ENCODE measurements at places on chromosomes 4 and X.
A peak's percentile ranks its signal among the peaks of the same experiment; 100 is the strongest.

- no peak for DNase-seq
These were observed 3.8 kb downstream of the TET2 start for GRCh38 chr4:105150503-105150902.

DNA sequence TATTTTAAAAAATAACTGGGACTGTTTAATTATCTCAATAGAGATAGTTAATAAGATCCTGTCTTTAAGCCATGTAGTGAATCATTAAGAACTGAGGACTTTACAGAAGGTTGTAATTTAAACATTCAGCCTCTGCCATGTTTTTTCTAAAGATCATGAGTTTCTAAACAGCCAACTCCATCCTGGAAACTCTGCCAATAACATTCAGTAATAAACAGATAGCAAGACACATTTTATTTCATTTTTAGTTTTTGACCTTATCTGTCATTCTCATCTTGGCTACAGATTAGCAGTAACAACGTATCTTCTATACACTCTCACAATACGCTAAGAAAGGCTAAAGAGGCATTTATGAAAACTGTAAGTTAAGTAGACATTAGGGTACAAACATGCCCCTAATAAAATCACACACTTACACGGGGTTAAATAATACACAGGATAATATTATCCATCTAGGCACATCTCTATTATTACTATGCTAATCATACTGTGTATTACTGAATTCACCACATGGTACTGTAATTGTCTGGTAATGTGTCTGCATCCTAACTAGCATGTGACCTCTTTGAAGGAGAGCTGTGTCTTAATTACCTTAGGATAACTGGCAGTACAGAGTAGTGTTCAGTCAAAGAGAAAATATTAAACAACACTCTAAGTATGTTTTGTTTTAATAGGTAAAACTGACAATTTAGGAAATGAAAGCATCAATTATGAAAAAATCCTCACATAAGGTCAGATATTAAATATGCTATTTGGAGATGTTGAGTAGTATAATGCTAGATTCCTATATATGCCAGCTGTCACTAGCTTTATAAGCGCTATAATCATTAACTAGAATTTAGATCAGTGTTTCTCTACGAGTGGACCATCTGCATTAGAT lies 122.4 kb upstream of the NAP1L5 start:
- DNase-seq = no peak

- no peak for DNase-seq
These were observed 21.3 kb downstream of the DMD start for GRCh38 chrX:33190016-33190415.

GRCh38 chr4:189232274-189232673 lies 708.4 kb upstream of the FRG1 start:
- no peak for DNase-seq

- DNase-seq = no peak
These were observed 26.8 kb downstream of the CRMP1 start for GRCh38 chr4:5865896-5866599.

DNA sequence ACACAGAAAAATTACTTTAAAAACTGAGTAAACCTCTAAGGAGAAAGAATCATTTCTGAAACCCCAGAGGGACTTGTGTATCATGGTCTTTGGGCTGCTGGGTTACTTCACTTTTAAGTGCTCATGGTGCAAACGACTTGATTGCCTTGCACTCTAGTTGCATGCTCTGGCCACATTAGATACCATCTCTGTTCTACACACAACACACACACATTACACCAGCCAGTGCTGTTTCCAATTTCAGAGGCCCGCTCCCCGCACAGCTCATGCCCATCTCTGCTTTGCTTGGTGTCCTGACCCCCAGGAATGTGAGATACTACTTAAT lies 2.1 kb downstream of the PPP3CA start:
- DNase-seq = no peak

DNA sequence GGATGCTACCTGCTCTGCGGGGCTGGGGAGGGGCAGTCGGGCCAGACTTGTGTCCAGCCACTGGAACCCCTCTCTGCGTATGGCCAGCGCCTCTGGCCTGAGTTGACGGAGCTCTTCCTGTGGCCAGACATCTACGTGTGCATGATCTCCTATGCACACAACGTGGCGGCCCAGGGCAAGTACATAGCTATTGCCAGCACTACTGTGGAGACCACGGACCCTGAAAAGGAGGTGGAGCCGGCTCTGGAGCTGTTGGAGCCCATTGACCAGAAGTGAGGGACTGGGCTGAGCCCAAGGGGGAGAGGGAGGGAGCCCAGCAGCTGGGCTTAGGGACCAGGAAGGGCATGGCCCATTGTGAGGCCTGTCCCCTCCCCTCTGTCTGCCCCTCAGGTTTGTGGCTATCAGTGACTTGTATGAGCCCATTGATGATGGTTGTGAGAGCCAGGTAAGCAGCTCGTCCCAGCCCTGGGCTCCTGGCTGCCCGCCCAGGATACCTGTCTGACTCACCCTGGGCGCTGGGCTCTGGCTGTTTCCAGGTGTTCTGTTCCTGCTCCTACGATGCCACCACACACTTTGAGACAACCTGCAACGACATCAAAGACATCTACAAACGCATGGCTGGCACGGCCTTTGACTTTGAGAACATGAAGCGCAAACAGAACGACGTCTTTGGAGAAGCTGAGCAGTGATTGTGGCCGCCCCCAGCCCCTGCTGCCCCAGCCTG lies 1.8 kb upstream of the FAM50A start:
- DNase-seq = no peak

GRCh38 chr4:10977534-10977933 lies 293.0 kb upstream of the CLNK start:
- no peak for DNase-seq

DNA sequence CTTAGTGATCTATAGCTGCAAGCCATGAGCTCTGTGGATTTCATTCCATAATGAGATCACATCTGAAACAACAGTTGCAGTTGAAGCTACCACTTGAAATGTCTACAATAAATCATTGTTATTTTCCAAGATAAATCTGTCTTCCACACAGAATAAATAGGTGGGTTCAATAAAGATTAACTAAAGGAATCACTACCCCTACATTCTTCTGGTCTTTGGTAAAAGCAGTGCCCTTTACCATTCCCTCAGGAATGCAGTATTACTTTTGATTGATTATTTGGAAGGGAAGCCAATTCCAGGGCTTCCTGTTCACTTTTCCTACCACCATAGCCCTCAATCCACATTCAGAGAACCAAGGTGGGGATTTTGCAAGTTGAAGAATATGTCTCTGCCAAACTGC lies 38.9 kb upstream of the MAP9 start:
- no peak for DNase-seq

- DNase-seq = peak; percentile 18
These were observed 28.2 kb downstream of the SAT1 start for GRCh38 chrX:23811108-23811651.

DNA sequence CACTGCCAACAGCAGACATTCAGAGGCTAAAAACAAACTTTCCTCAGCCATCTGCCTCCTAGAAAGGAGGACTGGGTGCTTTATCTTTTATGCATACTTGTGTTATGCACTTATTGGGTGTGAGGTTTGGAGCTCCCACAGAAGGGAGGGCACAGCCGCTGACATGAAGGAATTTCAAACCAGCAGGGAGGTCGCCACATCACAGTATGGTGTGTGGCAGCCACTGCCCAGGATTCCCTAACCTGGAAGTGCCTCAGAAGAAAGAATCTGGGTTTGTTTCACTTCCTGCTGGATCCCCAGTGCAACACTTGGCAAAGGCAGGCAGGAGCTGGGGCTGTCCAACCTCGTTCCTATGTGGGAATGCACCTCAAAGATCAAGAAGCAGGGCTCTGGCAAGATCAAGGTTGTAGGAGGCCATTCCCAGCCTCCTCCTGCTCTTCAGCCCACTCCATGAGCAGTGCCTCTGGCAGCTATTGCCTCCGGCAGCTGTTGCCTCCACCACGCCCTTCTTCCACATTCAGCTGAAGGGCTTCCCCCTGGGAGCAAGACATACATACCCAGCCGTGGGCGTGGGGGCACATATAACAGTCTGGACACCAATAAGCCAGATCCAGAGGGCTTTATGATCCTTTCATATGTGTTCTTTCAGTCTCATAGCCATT lies 109.0 kb upstream of the MAMLD1 start:
- no peak for DNase-seq

DNA sequence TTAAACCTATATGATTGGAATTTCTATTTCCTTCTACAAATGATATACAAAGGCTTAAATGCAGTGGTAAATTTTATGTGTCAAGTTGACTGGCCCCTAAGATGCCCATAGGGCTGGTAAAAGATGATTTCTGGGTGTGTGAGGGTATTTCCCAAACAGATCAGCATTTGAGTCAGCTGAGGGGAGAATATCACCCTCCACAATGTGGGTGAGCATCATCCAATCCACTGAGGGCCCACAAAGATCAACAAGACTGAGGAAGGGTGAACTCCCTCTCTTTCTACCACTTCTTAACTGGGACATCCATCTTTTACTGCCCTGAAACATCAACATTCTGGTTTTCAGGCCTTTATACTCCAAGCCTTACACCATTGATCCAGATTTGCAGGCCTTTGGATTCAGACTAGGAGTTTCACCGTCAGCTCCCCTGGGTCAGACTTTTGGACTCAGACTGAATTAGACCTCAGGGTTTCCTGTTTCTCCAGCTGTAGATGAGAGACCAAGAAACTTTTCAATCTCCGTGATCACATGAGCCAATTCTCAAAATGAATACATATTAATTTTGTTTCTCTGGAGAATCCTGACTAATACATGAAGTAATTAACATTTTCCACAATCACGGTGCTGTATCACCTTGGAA lies 1020.7 kb upstream of the SLIT2 start:
- no peak for DNase-seq

GRCh38 chr4:52665592-52665991 lies 6.5 kb upstream of the USP46 start:
- no peak for DNase-seq

- DNase-seq = no peak
These were observed 179.3 kb upstream of the STS start for GRCh38 chrX:6968231-6968630.

DNA sequence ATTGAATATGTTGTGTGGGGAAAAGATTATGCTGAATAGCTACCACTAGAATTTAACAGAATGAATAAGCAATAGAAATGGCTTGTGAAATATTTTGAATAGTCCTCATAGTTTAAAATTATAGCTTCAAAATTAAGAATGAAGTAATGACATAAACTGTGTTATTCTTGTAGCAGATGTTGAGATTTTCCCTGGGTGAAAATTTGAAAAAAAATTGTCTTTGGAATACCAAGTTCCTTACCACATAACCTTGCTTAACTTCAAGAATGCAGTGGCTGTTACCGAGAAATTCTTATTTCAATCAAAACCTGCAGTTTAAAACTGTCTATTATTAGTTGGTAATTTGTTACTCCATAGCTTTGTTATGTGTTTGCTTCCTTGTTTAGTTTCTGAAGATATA lies 1268.6 kb downstream of the RAPGEF2 start:
- no peak for DNase-seq

- no peak for DNase-seq
These were observed 56.5 kb upstream of the PHKA2 start for GRCh38 chrX:19040373-19040772.

GRCh38 chr4:101835121-101835904 lies 44.8 kb downstream of the BANK1 start:
- no peak for DNase-seq

DNA sequence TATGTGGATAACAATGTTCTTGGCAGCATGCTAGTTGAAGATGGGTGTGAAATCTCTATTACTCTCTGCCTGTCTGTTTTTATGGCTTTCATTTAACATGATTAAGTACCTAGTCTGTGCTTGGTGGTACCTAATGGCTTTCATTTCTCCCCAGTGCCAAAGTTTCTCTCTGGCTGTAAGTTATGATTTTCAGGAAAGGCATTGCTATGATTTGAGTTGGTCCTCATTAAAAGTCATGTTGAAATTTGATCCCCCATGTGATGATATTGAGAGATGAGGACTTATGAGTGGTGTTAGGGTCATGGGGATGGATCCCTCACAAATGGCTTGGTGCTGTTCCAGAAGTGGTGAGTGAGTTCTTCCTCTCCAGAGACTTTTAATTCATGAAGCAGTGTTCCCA lies 162.4 kb upstream of the IL15 start:
- no peak for DNase-seq

GRCh38 chr4:165540206-165540830 lies 161.5 kb downstream of the CPE start:
- DNase-seq = no peak

GRCh38 chr4:107828315-107829090 lies 3.8 kb downstream of the SGMS2 start:
- no peak for DNase-seq

DNA sequence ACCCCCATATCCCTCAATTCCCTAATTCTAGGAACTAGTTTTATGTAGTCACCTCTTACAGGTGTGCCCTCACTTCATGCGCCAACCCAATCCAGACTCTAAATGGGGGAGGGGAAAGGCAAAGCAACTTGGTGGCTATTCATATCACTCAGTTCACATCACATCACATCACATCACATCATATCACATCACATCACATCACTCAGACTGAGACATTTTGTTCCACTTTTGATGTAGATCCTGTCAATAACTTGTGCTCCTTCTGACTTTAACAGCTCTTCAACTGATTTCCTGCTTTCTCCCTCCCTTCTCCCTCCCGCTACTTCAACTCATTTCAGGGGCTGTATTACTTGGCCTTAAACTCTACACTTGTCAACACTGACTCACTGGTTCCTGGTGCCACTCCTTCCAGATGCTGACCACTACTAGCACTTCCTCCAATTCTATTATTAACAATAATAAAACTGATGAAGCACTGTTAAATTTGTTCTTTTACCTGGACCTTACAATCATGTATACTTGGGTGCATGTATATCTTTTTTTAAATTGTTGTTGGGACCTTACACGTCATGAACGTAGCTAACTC lies 29.1 kb upstream of the PLS3 start:
- no peak for DNase-seq

DNA sequence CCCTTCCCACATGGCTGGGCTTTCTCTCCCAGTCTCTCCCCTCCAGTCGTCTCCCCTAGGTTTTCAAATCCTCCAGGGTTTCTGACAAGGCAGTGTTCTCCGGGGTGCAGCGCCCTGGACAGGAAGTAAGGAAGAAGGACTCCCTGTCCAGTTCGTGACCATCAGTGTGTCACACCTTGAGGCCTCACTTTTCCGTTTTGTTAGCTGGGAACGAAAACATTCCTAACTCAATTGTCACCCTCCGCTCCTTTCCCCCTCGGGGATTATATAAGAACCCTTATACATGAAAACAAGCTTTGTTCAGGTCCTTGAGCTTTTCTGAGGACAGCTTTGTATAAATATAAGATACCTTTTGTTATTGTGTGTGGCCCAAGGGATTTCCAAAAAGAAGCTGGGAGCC lies 92.1 kb downstream of the KDR start:
- no peak for DNase-seq

DNA sequence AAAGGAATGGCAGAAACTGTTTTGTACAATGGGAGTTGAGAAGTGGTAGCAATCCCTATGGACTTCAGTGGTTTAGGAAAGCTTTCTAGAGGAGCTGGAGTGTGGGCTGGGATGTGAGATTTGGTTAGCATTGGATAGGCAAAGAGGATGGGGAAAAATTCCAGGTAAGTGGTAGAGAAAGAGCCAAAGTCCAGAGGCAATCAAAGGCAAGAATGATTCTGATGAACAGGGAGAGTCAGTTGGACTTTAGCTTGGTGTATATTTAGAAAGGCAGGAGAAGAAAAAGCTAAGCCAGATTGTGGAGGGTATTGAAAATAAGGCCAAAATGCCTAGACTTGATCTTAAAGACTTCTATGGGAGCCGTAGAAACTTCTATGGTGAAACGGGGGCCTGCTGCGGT lies 3.7 kb upstream of the VSIG4 start:
- no peak for DNase-seq

GRCh38 chr4:48180234-48180633 lies 46.2 kb upstream of the TXK start:
- no peak for DNase-seq
